Left renal cortex interstitium (tissue), 4 donors: ENCODE measurements at places on chromosomes 7 and 10.
A peak's percentile ranks its signal among the peaks of the same experiment; 100 is the strongest.

- DNase-seq, result no peak
These were observed 270.5 kb downstream of the CCDC3 start for GRCh38 chr10:12730809-12731519.

GRCh38 chr10:13091801-13092200 lies 8.2 kb upstream of the OPTN start:
- no peak for DNase-seq

DNA sequence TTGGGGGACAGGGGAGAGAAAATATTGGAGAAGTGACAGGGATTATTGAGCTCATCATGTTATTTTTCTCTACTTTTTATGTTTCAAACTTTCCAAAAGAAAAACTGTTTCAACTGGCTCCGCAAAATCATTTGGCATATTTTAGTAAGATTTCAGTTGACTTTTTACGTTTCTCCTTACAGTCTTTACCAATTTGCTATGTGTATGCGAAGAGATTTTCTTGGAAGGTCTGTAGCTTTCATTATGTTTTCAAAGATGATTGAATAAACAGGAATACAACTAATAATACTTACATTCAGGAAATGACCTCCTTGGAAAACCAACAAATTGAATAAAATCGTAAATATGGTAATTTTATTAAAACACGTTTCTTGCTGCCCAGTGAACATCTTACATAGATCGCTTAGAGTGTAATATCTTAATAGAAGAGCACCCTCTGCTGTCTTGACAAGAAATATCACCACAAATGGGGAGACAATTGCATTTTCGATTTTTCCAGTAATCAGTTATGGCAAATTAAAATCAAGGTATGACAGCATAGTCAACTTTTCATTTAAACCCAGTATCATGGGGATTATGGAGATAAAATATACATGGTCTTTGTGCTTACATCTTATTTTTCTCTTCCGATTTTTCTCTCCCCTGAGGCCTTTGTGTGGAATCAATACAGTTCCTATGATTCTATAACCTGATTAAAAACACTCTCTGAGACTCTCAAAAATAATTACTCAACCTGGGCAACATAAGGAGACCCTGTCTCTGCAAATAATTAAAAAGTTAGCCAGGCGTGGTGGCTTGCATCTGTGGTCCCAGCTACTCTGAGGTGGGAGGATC lies 43.1 kb downstream of the MBL2 start:
- DNase-seq, result peak; percentile 27

DNA sequence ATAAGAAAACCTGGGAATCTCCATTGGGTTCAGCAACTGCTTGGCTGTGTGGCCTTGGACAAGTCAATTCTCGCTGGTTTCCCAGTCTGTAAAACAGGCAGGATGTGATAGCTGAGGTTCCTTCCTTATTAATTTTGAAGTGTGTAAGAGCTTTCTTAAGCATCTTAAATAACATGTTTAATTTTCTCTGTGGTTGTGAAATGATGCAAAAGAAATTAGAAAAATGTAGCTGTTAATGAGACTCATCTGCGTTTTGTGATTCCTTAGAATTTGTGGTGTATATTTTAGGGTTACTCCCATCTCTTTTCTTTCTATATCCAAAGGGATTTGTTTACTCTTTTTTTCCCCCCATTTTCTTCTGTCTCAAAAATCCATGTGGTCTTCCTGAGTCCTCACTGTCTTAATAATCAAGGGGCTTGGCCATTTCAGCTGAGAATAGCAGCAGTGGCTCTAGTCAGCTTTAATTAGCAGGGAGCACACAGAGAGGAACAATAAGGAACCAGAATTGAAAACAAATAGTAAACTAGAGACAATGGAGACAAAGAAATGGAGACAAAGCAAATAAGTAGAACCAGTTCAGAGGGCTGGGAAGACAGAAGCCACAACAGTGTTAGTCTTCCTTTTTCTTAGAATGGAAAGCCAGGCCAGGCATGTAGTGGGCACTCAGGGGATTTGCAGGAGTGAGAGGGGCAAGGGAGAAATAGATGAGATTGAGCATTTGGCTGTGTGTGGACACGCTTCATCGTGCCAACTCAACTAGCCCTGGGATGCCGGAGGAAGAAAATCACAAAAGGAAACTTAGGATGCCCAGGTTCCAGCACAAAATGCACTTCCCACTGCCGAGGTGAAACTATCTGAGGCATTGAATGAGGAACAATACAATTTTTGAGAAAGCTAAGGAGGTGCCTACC lies 93.9 kb downstream of the CHN2 start:
- no peak for DNase-seq

- DNase-seq, result no peak
These were observed 165.6 kb upstream of the PRR15 start for GRCh38 chr7:29398011-29398410.

DNA sequence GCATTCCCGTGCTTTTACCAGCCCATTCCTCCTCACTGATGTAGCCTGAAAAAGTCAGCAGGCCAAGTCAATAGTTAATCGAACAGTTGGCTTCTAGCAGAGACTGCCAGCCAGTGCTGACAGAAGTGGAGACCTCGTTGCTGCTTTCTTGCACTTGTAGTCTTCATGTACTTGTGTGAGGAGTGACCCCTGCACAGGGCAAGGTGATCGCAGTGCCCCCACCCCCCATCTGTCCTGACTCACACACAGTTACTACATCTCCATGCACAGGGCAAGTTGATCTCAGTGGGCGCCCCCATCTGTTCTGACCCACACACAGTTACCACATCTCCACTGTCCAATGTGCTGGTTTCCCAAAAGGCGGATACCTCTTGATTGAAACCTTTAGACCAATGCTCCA lies 34.2 kb downstream of the C10orf71 start:
- no peak for DNase-seq

DNA sequence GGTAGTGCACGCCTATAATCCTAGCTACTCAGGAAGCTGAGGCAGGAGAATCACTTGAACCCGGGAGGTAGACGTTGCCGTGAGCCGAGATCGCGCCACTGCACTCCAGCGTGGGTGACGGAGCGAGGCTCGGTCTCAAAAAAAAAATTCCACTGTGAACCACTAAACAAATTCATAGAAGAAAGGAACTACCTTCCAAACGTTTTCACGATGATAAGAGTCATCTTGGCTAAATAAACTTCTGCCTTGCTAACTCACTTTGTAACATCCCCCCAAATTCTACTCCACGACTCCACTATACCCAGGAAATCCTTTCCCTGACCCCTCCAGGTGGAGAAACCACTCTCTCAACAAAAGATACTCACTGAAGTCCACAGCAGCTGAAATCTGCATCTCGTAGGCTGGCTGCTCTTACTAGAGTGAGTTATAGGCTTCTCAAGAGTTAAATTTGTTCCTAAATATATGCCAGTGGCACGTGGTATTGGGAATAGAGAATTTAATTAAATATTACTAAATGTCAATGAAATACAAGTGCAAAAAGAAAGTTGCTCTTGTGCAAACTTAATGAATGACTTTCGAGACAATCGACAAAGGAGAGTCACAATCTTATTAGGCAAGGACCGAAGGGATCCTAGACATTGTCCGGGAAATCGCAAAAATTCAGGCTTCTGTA lies 1.6 kb upstream of the GTF2I start:
- no peak for DNase-seq

- DNase-seq, result no peak
These were observed 3.7 kb downstream of the WDR37 start for GRCh38 chr10:1059902-1060301.

GRCh38 chr7:121576148-121576917 lies 180.2 kb upstream of the FAM3C start:
- DNase-seq, result no peak

GRCh38 chr10:78756604-78757343 lies 312.0 kb upstream of the ZMIZ1 start:
- no peak for DNase-seq

DNA sequence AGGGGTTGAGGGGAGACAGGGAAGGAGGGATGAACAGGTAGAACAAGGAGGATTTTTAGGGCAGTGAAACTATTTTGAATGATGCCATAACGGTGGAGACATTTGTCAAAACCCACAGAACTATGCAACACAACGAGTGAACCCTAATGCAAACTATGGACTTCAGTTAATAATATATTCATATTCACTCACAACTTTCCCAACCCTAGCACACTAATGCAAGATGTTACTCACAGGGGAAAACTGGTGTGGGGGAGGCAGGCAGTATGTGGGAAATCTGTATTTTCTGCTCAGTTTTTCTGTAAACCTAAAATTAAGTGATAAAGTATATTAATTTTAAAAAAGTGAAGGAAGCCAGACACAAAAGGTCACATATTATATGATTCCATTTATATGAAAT lies 17.3 kb downstream of the GNA12 start:
- DNase-seq, result no peak

DNA sequence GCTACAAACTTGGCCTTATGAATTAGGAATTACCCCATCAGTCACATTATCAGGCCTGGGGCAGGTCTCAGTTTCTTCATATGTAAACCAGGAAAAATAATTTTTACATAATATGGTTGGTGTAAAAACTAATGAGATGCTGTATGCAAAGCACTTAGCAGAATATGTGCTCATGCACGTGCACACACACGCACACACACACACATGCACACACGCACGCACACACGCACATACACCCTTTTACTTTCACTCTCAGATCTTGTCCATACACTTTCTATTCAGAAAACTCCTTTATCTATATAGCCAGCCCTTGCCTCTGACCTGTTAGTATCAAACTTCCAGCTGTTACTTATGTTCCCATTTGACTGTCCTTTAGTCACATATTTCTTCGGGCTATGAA lies 92.7 kb downstream of the CREB5 start:
- no peak for DNase-seq

- DNase-seq, result no peak
These were observed 152.7 kb downstream of the SH2D4B start for GRCh38 chr10:80690434-80690833.

DNA sequence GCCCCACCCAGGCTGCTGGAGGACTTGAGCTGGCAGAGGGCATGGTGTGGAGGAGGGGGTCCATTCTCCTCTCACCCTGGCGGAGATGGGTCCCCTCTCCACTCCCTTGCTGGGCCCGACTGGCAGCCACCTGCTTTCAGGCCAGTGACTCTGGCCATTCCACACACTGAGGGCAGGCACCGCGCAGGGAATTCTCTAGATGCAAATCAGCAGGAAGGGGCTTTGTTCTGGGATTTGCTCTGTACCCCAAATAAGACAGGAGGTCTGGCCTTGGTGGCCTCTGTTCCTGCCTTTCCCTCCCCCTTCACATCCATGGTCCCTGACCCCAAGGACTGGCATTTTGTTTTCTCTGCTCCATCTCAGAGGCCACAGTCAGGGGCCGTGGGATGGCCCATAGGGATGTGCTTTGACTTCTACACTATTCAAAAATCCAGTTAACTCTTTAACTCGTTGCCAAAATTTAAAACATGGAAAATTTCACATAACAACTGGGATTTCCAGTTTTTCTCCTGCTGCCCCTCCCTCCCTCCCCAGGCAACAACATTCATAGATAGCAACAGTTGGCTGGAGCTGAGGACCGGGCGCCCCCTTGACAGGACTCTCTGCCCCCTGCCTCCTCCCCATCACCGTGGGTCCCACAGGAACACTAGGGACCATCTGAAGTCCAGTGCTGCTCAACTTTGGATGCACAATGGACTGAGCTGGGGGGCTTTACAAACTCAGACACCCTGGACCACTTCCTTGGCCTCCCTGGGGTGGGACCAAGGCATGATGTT lies 33.9 kb downstream of the PPIF start:
- DNase-seq, result no peak

DNA sequence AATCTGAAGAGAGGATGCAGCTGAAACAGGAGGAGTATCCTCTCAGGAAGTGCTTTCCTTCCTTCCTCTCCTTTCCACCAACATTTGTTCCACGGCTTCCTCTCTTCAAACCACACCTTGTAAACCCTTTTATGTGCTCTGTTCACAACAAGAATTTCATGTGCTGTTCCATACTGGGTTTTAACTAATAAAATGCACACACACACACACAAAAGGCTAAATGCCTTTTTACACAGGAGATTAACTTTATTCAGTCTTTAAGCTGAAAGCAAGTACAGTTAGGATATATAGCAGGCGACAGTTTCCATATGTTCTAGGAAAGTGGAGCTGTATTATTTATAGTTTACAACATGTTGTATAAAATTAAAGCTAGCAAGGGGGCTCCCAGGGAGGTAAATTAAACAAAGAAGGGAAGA lies 106.7 kb downstream of the REEP3 start:
- peak; percentile 36 for DNase-seq

GRCh38 chr7:2481195-2481594 lies 5.0 kb upstream of the GRIFIN start:
- DNase-seq, result no peak

GRCh38 chr7:100366411-100367250 lies 6.7 kb upstream of the PILRA start:
- no peak for DNase-seq

- no peak for DNase-seq
These were observed 12.3 kb downstream of the STX1A start for GRCh38 chr7:73707045-73707631.

GRCh38 chr10:70477661-70478162 lies 855 bp upstream of the PALD1 start:
- DNase-seq, result no peak

DNA sequence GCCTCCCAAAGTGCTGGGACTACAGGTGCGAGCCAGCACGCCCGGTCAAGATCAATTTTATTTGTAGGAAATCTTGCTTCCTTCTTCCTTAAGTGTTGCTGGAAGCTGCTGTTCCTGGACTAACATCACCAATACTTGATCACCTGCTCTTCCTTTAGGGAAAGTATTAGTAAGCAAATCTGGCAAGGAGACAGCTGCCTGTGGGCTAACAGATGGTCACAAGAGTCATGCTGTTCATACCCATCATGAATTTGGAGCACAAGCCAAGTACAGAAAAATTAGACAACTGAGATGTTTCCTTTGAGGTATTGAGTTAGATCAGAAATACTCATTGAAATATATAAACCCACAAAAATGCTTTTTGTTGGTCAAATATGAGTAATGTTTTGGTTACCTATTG lies 27.9 kb downstream of the BAIAP2L1 start:
- DNase-seq, result no peak

DNA sequence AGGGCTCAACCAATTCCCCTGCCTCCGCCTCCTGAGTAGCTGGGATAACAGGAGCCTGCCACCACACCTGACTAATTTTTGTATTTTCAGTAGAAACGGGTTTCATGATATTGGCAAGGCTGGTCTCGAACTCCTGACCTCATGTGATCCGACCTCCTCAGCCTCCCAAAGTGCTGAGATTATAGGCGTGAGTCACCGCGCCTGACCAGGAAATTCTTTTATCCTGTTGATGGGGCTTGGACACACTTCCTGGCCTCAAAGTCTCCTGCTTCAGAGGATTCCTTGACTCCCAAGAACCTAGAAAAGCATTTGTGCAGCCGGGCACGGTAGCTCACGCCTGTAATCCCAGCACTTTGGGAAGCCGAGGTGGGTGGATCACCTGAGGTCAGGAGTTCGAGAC lies 16.2 kb downstream of the ZNF425 start:
- no peak for DNase-seq

DNA sequence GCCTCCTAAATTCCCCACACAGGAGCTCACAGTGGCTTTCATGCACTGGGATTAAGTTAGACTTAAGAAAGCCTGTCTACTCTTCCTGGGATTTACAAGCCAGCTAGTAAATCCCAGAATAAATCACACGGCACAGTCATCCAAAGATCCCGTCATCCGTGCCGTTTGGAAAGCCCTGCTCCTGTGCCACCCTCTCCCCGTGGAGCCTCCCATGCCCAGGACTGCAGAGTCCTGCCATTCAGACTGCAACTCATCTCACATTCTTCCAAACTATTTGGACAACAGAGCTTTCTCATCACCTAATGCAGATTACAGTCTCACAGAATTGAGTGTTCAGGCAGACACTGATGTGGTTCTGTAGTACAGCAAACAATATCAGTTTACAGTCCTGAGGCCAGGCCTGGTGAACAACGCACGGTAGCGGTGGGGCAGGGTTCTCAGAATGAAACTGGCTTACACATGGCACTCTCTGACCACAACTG lies 166.5 kb downstream of the EGFR start:
- no peak for DNase-seq

- no peak for DNase-seq
These were observed 29.4 kb upstream of the UTF1 start for GRCh38 chr10:133200621-133201031.
